ENCODE measurements at places on chromosomes 6 and 20. TPM values are rescaled to one million over a fixed set of nuclear protein-coding genes. Genes with fewer than 3 reads are reported as not detected.

ULBP3 gene
- 3.6 TPM for polyA plus RNA-seq

PPP1R16B gene
- polyA plus RNA-seq: 1.9 TPM

ANKEF1 gene
- polyA plus RNA-seq: 0.27 TPM

CLVS2 gene
- polyA plus RNA-seq: not detected

PIGT gene
- 106 TPM for polyA plus RNA-seq

VWA7 gene
- 6.2 TPM for polyA plus RNA-seq

RHAG gene
- polyA plus RNA-seq: 0.22 TPM

OLIG3 gene
- not detected for polyA plus RNA-seq

C6orf118 gene
- not detected for polyA plus RNA-seq

TP53RK gene
- polyA plus RNA-seq: 5.0 TPM

DUSP15 gene
- 5.4 TPM for polyA plus RNA-seq

SLC23A2 gene
- polyA plus RNA-seq: 3.3 TPM

SLC2A10 gene
- 1.4 TPM for polyA plus RNA-seq

AKIRIN2 gene
- 21.8 TPM for polyA plus RNA-seq

XRN2 gene
- 6.2 TPM for polyA plus RNA-seq

TFAP2D gene
- polyA plus RNA-seq: not detected

PTCHD4 gene
- 0.01 TPM for polyA plus RNA-seq

LAMA4 gene
- 23.8 TPM for polyA plus RNA-seq

C20orf141 gene
- polyA plus RNA-seq: not detected

AK9 gene
- polyA plus RNA-seq: 6.6 TPM

OR12D3 gene
- polyA plus RNA-seq: not detected

NKX2-2 gene
- polyA plus RNA-seq: not detected

BTNL2 gene
- not detected for polyA plus RNA-seq

BTN1A1 gene
- polyA plus RNA-seq: not detected

NEURL2 gene
- 3.0 TPM for polyA plus RNA-seq

IRAK1BP1 gene
- polyA plus RNA-seq: 1.9 TPM

SLC35D3 gene
- 0.03 TPM for polyA plus RNA-seq

PREP gene
- polyA plus RNA-seq: 33.2 TPM
